ENCODE measurements at places on chromosomes 7 and 10.

DNA sequence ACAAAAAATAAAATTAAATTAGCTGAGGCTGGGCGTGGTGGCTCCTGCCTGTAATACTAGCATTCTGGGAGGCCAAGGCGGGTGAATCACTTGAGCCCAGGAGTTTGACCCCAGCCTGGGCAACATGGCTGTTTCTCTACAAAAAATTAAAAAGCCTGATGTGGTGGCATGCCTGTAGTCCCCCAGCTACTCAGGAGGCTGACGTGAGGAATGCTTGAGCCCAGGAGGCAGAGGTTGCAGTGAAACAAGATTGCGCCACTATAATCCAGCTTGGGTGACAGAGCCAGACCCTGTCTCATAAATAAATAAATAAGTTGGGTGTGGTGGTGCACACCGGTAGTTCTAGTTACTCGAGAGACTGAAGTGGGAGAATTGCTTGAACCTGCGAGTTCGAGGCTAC lies 65.1 kb downstream of the GNA12 start:
- DNase-seq = no peak

- no peak for DNase-seq
Observed at GRCh38 chr10:87608756-87609155, 50.9 kb upstream of the PAPSS2 start.

DNA sequence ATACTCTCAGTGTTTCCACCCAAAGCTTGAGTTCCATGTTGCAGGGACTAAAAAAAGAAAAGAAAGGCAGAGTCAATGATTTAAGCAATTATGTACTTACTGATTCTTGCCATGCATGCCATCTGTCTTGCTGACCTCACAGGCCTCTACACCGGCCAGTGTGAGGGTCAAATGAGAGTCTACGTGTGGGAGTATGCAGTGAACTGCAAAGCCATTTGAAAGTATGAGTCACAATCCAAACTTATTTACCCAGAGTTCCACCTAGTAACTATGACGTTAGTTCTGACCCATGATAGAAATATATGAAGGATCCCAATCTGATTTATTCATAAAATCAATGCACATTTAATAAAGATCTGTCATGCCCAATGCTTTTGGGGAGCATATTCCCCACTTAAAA lies 26.5 kb downstream of the PDE1C start:
- DNase-seq = no peak

- no peak for DNase-seq
Observed at GRCh38 chr7:4202154-4202736, 479.9 kb upstream of the FOXK1 start.

DNA sequence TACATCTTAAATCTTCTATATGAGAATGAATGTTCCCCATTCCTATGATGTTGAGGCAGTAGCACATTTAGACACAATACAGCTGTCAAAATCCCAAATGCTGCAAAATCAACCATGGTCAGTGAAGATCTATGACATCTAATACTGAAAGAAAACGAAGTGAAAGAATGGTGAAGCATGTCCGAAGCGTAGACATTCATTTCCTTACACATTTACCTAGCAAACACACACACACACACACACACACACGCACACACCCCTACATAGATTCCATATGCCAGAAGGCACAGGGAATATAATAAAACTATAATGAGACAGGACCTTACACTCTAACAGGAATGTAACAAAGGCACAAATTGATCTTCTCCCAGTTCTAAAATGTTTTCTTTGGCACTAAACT lies 32.5 kb downstream of the CCDC6 start:
- no peak for DNase-seq

DNA sequence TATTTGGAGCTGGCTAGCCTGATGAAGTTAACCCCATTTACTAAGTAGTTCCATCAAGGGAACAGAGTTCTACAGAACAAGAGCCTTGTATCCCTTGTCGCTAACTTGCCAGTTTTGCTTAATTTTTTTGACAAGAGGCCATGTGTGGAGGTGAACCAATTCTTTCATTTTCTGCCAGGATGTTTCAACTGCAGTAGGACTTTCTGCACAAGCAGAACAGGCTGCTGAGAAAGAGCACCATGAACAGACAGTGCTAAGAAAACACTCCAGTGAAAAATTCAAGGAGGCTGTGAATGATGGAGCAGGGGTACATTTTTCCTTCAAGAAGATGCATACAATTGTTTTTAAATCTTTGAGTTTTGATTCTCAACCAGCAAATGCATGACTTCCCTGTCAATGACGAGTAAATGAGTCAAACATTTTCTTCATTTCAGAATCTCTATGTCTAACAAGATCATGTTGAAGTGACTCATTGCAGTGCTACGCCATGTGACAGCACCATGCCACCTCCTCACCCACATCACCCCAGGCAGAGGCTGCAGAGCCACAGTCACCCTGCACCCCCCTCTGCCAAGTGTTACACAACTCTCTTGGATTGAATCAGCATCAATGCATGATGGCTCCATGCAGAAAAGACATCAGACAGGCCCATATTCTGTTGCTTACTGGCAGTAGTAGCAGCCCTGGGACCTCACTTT lies 193.1 kb downstream of the COBL start:
- no peak for DNase-seq

- DNase-seq = no peak
Observed at GRCh38 chr10:59082249-59082648, 94.2 kb upstream of the PHYHIPL start.

- no peak for DNase-seq
Observed at GRCh38 chr7:158407581-158408317, 179.9 kb downstream of the PTPRN2 start.

DNA sequence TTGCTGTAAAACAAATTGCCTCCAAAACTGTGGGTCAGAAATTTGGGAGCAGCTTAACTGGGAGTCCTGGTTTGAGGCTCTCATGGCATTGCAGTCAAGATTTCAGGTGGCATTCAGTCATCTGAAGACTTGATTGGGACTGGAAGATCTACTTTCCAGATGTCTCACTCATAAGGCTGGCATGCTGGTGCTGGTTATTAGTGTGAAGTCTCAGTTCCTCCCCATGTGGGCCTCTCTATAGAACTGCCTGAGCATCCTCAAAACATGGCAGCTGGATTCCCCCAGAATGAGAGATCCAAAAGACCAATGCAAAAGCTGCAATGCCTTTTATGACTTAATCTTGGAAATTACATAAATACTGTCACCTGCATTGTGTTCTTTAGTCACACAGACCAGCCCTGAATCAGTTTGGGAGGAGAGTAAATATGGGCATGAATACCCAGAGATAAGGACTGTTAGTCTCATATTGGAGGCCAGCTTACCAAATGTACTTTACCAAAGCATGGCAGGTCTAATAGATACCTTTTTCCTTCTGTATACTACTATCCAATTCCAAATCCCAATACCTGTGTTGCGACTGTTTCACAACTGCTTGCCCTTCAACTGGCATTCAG lies 6.5 kb upstream of the HERPUD2 start:
- no peak for DNase-seq

DNA sequence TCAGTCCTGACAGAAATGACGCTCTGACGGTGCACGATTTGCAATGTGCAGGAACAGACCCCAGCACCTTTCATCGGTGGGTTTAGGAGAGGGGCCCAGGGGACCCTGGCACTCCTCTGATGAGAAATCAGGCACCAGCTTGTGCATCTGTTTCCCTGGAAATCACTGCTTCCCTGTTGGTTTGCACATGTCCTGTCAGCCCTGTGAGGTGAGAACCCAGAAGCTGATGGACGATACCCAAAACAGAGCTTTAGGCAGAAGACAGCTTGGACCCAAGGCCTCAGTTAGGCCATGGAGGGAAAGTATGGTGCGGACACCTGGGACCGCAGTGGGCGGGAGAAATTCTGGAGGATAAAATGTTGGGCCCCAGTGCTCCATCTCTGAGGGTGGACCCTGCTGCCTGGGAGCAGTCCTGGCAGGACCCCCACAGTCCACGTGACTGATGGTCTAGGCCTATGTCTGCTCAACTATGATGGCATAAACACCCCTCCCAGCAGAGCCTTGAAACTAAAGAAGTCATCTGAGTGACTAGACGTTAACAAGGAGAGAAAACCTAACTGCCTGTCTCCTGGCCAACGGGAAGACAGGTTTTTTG lies 242.8 kb downstream of the PTPRN2 start:
- no peak for DNase-seq

- no peak for DNase-seq
Observed at GRCh38 chr10:4234661-4235060, 449.7 kb upstream of the KLF6 start.

DNA sequence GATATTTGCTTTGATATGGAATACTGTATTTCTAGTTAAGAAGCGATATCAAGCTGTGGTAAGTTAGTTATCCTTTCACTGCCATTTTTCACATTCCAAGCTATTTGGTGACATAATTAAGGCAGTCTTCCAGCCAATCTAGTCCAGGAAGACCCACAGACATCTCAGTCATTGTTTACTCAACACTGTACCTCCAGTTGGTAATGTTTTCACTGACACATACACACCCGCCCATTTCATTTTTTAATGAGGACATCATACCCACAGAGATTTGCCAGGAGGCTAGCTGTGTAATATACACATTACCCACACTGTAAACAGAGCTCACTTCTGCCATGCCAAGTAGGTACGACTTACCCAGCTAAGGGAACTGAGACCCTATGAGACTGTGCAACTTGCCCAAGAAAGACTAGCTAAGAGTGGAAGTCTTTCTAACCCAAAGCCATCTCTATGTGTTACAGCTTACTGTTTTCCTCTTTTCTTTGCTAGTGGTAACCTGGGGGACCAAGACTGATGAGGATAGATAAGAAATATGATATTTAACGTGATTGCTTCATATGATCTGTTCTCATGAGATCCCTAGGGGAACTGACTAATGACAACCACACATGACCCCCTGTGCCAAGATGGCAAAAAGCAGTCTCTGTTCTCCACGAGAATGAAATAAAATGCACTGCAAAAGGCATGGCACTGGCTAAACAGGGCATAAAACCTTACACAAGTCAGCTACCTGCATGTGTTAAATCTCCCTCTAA lies 179.0 kb downstream of the DGKI start:
- DNase-seq = no peak

DNA sequence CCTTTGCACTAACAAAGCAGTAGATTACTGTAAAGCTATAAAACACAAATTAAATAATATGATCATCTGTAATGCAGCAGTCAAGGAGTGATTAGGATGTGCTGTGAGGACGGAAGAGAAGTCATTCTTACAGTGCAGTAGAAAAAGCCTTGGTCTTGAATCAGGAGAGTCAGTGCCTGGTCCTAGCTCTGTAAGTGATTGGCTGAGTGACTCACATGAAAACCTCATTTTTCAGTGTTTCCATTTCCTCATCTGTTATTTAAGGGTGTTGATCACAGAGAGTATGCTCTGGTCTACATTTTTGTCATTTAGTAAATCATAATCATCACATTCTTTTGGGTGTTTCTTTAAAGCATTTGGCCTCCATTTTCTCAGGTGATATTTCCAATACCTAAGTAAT lies 717.8 kb downstream of the LRMDA start:
- DNase-seq = no peak

GRCh38 chr10:16976803-16977202 lies 152.8 kb downstream of the CUBN start:
- no peak for DNase-seq

DNA sequence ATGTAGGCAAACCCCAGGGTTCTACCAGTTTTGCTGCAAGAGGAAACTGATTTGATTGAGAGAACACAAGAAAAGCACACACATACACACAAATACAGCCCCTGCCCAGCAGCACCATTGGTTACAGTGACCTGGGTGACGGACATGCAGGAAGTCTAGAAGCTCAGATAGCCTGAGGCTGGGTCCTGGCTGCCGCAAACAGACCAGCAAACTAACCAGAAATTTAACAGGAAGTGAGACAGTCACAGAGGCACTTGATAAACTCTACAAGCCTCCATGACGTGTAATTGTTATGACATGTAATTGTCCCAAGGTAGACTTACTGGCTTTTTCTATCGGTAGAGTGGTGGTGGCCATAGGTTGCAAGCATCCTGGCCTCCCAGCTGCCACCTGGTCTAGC lies 58.9 kb downstream of the PRKAR2B start:
- no peak for DNase-seq

- no peak for DNase-seq
Observed at GRCh38 chr10:71045204-71045809, 156.9 kb upstream of the PCBD1 start.

DNA sequence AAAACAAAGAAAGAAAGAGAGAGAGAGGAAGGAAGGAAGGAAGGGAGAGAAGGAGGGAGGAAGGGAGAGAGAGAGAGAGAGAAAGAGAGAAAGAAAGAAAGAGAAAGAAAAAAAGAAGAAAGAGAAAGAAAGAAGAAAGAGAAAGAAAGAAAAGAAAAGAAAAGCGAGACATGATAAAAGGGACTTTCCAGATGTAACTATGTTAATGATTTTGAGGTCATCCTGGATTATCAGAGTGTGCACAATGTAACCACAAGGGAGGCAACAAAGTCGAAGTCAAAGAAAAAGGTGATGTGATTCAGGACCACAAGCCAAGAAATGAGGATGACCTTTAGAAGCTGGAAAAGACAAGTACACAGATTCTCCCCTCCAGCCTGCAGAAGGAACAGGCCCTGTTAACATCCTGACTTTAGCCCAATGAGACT lies 48.9 kb upstream of the PAX2 start:
- DNase-seq = no peak

- DNase-seq = no peak
Observed at GRCh38 chr7:139846297-139846696, 17.2 kb downstream of the TBXAS1 start.

DNA sequence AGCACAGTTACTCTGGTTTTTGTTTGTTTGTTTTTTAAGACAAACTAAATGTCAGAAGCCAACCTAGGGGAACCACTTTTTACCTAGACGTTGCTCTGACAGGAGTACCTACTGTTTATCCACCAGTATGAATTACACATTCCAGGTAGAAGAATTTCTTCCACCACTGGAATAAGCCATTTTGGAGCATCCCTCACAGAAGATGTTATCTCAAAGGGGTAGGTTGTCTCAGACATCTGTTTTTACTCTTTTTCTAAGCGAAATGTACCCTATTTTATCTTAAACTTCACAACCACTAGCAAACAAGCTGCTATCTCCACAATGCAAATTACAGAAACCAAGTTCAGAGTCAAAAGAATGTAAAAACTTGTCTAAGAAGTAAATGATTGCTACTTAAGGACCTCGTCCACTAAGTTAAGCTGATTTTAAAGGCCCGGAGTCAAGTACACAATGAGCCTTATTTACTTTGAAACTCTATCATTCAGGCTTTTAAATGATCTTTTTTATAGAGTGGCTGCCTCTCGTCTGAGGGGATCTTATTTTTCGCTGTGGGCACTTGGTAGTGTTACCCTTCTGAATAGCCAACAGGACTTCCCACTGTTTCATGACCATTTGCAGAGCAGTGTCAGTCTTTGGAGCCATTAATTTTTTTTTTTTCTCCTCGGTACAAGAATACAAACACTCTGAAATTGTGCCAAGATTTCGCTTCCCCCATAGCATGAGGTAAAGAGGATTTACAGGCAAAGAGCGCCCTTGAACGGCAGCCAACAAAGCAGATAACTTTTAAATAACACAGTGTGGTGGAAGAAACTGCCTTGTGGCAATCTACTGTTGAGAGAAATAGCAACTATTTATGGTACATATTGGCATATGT lies 15.7 kb upstream of the ARMC3 start:
- DNase-seq = no peak

- no peak for DNase-seq
Observed at GRCh38 chr7:154953006-154953684, 49.8 kb downstream of the PAXIP1 start.

All from cortex of kidney (tissue), 1 donor.